ENCODE measurements at places on chromosomes 13 and 19.

- DNase-seq, result no peak
Measured at GRCh38 chr13:98950705-98951104, 27.2 kb downstream of the DOCK9 start.

- no peak for DNase-seq
Measured at GRCh38 chr19:58553799-58554493, 959 bp downstream of the CHMP2A start.

GRCh38 chr13:67128136-67128535, 102.0 kb downstream of the PCDH9 start:
- no peak for DNase-seq

DNA sequence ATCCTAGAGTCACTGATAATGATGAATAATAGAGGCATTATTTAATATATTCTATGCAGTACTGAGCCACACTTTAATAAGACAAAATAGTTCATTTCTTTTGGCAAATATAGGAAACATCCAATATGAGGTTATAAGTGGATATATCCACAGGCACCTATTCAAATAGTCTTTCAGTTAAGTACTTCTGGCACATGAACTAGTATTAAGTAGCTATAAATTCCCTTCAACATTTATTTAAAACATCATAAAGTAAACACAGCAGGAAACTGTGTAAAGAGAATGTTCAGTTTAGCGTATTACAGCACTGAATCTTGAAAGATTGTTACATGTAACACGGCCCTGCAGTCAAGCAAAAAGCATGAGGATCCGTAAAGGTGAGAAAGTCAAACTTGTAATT, 463.3 kb upstream of the KLF12 start:
- DNase-seq, result no peak

- no peak for DNase-seq
Measured at GRCh38 chr13:59016250-59016649, 1147.5 kb downstream of the DIAPH3 start.

DNA sequence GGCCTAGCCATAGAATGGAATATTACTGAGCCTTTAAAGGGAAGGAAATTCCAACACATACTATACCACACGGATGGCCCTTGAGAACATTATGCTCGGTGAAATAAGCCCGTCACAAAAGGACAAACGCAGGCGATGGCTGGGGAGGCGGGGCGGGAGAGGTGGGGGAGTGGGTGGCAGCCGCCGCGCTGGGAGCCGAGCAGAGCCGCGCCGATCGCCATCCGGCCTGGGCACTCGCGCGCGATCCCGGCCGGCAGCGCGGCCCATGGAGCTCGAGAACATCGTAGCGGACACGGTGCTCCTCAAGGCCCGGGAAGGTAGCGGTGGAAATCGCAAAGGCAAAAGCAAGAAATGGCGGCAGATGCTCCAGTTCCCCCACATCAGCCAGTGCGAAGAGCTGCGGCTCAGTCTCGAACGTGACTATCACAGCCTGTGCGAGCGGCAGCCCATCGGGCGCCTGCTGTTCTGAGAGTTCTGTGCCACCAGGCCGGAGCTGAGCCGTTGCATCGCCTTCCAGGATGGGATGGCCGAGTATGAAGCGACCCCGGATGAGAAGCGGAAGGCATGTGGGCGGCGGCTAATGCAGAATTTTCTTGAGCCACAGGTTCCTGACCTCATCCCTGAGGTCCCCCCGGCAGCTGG, 140.1 kb downstream of the ZDHHC20 start:
- DNase-seq, result no peak

DNA sequence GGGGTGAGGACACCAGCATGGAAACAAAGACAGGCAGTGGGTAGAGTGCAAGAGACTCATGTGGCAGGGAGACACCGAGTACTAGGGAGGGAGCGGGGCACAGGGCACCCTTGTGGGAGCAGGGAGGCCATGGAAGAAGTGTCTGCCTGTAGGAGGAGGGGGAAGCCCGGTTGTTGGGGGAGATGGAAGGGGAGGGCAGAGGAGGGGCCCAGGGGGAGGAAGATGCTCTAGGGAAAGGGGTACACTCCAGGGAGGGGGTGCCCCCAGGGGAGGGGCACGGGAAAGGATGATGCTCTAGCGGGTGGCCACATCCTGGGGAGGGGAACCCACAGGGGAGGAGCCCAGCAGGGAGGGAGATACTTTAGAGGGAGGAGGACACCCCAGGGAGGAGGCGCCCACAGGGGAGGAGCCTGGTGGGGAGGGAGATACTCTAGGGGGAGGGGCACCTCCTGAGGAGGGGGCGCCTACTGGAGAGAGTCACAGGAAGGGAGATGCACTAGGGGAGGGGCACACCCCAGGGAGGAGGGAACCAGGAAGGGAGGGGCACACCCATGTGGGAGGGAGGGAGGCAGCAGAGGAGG, 24.9 kb downstream of the CPAMD8 start:
- peak; percentile 85 for DNase-seq

DNA sequence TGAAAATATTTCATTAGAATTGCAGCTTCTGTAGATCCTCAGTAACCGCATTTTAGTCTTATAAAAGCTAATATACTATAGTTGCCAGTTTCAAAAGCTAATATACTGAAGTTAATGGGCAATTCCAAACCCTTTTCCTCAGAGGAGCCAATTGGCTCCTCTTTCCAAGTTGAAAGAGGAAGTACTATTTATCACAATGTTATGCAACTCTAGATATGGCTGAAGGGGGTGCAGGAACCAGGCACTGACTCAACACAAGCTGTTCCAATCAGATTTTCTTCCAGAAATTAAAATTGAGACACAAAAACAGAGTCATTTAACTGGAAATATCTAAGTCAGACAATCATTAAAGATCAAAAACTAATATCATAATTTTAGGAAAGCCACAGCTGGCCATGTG, 258.9 kb downstream of the PCDH20 start:
- no peak for DNase-seq

GRCh38 chr19:2646866-2647535, 55.5 kb downstream of the GNG7 start:
- DNase-seq, result no peak

GRCh38 chr13:97505017-97505416, 71.0 kb downstream of the RAP2A start:
- no peak for DNase-seq

DNA sequence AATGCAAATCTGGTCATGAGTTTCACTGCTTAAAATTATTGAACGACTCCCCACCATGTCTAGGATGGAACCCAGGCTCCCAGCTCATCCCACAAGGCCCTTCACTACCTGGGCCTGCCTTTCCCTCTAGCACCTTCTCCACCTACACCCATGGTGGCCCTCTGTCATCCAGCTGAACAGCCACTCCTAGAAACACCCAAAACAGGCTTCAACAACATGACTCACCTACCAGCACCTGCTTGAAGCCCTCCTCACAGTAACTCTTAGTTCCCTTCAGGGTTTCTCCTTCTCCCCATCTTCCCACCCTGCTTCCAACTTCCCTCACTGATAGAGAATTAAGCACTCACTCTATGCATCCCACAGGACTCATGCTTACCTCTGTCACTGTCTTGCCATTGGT, 6.6 kb upstream of the IGFL2 start:
- no peak for DNase-seq

DNA sequence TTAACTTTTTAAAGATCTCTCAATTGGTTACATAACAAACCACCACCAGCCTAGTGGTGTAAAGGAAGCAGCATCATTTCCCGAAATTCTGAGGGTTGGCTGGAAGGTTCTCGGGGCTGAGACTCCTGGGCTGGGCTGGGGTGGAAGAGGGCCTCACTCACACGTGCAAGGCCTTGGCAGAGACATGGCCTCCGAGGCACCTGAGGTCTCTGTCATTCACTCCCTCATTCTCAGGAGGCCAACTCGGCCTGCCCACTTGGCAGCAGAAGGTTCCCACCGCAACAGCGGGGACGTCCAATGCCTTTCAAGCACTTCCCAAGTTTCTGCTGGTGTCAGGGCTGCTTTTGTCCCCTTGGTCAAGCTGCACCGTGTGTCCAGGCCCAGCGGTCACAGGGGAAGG, 18.6 kb upstream of the RASA3 start:
- DNase-seq, result no peak

DNA sequence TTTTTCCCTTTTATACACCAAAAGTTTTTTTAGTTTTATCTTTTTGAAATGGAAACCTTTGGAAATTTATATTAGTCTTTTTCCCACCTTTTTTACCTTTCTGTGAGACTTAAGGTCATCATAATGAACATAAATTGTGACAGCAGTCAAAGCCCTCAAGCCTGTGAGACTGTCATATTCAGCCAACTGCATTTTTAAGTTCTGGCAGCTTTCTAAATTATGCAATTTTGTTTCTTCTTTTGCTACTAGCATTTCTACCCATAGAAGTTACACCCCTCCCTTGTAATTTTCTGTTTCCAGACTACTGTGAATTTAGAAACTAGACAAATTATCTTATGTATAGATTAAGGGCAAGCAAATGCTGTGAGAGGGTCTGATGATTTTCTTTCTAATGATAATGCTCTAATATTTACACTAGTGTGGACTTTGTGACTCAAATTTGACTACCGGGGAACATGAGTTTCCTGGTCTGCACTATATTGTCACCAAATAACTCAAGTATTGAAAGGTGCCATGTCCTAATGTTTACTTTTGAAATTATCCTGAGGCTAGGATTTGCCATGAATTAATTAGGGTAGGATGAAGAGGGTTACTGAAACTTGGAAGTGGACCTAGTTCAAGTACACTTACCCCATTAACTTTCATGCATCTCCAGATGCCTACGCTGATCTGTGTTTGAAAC, 43.7 kb downstream of the FRY start:
- no peak for DNase-seq

- no peak for DNase-seq
Measured at GRCh38 chr19:45100846-45101252, 7.9 kb downstream of the PPP1R37 start.

GRCh38 chr19:53147645-53148044, 11.2 kb downstream of the ZNF347 start:
- DNase-seq, result no peak

All from activated T-helper 1 cell treated with anti-CD3 and anti-CD28 coated beads, Interleukin-12 subunit alpha, Interleukin-12 subunit beta, Interleukin-2, Interleukin-4 antibody, amounts not matched to agents 30 ng/mL and 10 ng/mL and 1 ng/mL, durations not matched to agents 14 hours and 24 hours and 36 hours (primary cell).